ENCODE measurements at places on chromosomes 5 and 9.

DNA sequence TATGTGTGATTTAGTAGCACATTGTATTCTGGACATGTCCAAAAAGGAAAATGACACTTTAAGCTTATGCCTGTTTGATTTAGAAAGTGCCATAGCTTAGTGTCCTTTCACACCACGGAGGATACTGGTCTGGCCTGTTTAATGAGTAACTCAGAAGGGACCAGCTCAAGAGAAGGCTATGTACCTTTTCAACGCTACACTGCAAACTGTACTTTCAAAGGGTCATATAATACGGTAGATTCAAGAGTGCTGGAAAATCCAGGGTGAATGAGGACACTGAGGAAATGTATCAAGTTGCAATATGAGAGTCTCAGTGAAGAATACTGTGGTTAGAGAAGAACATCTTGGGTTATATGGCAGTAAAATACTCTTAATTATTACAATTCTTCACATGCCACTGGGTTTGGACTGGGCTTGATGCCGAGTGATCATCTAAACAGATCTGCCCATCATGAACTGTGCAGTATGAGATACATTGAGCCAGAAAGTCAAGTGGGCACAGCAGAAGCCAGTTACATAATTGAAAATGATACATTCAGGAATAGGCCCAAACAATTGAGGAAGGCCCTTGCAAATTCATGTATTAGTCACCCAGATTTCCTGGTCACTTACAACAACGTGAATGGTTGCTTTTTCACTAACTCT lies 1211.5 kb upstream of the CDH9 start:
- no peak for DNase-seq

- no peak for DNase-seq
These were observed 24.9 kb downstream of the SNX24 start for GRCh38 chr5:122870219-122870856.

DNA sequence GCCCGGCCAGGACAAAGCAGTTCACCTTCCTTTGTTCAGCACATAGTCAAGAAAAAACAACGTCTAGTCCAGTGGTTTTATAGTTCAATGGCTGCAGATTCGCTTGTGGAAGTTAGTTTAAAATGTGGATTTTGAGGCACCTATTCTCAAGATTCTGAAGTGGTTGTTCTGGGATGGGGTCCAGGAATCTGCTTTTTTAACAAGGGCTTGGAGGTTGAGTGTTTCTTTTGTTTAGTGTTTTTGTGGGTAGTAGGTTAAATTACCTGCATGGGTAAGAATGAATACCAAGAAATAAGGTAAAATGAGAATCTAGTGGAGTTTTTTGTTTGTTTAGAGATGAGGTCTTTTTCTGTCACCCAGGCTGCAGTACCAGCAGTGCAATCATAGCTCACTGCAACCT lies 28.4 kb upstream of the NADK2 start:
- DNase-seq: no peak

DNA sequence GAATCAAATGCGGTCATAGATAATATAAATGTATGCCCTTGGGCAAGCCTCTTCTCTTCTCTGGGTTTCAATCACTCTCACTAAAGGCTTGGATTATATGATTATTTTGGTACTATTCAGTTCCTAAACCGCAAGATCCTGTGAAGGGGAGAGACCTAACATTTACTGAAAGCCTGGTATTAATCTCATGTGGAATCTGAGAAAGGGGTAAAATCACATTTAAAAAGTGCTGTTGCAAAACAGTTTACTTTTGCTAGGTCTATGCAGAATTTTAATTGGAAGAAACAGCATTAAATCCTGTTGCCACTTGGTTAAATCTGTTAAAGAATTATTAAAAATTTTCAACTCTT lies 50.7 kb downstream of the SLC44A1 start:
- DNase-seq: no peak

DNA sequence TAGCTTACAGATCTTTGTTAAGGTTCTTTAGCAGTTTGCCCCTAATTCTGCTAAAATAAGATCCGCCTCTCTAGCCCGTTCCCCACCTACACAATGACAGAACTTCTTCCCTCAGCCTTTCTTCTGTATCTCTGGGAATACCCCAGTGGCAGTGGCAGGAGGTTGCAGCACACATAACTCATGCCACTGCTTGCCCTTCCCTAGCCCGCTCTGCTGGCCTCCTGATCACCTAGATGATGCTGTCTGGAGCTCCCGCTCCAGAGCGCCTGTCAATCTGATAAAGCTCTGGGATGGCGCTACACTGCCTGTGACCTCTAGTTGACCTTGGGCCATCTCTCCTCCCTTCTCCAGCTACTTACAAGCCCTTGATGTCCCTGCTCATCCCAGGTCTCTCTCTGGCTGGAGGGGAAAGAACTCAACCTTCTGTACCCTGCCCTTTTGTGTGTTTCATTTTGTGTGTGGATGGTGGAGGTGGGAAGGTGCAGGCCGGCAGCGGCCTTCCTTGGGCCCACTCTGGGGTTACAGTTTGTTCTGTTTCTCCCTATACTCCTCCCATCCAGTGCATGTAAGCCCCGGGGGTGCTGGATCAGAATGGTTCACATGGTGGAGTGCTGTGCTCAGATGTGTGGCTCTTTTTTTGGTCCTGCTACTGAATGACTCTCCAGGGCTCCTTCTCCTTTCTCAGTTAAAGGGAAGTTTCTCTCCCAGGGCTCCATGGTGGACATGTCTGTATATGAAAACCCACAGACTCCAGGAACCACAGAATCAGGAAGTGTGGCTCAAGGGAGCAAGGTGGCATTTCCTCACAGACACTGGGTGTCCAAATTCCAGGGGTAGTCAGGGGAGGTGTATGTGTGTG lies 29.1 kb downstream of the MTX3 start:
- DNase-seq: no peak

- DNase-seq: no peak
These were observed 390.3 kb downstream of the ANXA1 start for GRCh38 chr9:73541923-73542322.

DNA sequence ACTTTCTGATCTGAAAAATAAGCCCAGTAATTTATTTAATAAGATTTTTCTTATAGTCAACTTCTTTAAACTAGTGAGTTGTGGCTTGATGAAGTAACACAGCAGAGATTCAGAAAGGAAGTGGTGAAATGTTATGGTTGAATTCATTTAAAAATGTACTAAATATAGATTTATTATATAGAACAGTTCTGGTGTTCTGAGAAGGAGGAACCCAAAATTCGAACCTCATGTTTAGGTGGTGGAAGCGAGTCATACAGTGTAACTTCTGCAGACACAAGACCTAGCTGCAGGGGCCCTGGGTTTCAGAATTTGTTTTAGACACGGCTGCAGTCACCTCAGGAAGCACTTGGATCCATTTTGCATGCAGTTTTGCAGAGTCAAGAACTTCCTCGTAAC lies 188.2 kb downstream of the TRIO start:
- no peak for DNase-seq

GRCh38 chr5:9599391-9599790 lies 30.8 kb downstream of the TAS2R1 start:
- no peak for DNase-seq

GRCh38 chr5:163245584-163245983 lies 191.8 kb upstream of the CCNG1 start:
- no peak for DNase-seq

GRCh38 chr5:12354686-12355085 lies 450.4 kb upstream of the CTNND2 start:
- DNase-seq: no peak

- DNase-seq: no peak
These were observed 77.4 kb downstream of the OTULIN start for GRCh38 chr5:14741801-14742440.

DNA sequence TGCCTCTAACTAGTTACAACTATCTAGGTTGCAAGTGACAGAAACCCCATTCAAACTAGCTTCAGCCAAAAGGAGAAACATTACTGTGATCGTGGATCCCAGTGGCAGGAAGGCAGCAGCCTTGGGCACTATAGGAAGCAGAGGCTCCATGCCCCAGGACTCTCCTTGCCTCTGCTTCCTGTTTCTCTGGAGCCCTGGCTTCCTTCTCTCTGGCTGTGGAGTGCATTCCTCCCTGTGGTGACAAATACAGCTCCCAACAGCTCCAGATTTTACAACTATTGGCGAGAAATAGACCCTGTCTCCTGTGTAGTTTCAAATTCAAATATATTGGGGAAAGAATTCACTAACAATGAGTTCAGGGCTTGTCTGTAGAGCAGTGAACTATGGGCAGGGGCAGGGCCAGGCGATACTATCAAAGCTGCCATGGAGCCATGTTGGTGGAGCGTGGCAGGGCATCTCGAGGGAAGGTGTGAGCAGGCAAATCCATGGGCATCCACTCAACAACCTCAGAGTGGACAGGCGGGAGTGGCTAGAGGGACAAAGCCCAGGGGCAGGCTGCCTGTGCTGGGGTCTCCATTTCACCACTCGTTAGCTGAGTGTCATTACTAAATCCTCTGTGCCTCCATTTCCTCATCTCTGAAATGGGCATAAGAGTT lies 189.5 kb downstream of the ERCC6L2 start:
- no peak for DNase-seq

GRCh38 chr9:109101202-109101595 lies 18.5 kb downstream of the TMEM245 start:
- no peak for DNase-seq

DNA sequence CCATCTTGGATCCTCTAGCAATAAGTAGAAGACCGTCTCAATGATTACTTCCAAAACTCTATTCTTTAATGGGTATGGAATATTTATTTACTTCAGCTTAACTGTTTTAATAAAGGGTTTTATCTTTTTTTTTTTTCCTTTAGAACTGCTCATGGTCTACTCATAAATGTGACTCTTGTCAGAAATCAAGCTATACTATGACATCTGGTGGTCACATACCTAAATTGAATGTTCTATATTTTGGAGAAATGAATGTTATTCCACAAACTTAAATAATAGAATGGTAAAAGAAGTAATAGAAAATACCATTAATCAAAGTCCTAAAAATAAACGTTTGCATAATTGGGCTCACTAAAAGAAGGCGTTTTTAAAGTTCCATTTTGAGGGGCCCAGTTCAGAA lies 131.2 kb upstream of the PLCXD3 start:
- DNase-seq: no peak

DNA sequence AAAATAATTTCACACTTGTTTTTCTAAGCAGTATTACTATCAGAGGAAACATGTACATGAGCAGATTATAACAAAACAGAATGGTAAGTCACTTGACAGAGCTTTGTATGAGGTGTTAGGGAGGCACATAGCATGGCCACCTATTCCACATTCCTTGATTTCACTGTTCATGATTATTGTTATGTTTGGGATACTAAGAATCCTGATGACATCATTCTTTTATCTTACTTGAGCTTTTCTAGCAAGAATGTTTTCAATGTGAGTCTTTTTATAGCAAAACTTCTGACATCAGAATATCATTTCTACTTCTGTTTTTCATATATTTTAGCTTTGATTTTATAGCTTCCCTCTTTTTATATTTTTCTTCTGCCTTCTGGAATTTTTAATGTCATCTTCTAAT lies 208.2 kb downstream of the DMRTA1 start:
- DNase-seq: no peak

DNA sequence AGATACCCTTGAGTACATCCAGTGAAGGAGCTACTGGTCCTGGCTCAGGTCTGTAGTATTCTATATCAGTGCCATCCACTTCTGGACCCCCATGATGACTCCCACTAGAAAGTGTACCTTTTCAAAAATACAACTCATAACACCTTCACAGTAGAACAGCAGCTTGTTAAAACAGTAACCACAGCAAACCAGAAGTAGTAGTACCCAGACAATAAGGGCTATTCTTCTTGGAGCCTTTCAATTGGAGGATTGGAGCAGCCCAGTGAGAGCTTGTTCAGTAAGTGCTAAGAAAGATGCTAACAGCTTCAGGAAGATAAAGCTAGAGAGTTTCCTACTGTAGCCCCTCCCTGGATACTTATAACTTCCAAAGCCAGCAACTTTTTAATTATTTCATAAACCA lies 10.1 kb downstream of the ARL14EPL start:
- DNase-seq: no peak

- no peak for DNase-seq
These were observed 77.5 kb downstream of the ZSWIM6 start for GRCh38 chr5:61409568-61409967.

DNA sequence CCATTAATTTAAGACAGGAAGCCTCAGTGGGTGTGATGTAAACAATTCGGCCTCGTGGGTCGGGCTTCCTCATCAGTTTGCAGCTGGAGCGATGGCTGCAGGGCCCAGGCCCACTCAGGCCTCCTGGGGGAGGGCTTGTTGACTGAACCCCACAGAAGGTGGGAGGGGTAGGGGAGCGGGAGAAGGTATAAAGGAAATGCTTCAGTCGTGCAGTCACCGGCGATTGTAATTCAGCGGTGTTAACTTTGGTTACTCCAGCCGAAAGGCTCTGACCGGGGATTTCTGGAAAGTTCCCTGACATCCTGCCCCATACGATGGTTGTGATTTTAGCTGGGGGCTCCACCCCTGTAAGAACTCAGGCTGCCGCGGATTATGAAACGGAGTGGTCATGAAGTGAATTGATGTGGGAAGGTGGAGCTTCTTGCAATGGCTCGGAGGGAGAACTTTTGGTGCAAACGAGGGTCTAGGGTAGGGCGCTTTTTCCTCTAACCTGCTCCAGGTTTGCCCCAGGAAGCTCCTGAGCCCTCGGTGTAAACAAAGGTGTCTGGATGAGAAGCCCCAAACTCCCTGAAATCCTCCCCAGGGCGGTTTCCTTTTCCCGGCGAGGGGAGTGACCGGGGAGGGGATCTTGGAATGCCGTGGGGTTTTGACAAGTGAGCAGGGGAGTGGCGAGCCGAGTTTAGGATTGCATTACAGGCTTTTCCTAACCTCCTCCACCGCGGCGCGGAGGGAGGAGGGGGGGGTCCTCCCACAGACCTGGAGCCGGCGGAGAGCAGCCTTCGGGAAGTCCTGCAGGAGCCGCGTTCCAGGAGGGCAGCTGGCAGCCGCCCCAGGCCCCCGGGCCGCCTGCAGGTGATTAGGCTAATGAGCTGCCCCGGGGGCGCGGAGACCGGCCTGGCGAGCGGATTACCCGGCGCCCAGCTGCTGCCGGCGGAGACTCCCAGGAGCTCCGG lies 215.5 kb downstream of the PDZD2 start:
- DNase-seq: peak; percentile 59

DNA sequence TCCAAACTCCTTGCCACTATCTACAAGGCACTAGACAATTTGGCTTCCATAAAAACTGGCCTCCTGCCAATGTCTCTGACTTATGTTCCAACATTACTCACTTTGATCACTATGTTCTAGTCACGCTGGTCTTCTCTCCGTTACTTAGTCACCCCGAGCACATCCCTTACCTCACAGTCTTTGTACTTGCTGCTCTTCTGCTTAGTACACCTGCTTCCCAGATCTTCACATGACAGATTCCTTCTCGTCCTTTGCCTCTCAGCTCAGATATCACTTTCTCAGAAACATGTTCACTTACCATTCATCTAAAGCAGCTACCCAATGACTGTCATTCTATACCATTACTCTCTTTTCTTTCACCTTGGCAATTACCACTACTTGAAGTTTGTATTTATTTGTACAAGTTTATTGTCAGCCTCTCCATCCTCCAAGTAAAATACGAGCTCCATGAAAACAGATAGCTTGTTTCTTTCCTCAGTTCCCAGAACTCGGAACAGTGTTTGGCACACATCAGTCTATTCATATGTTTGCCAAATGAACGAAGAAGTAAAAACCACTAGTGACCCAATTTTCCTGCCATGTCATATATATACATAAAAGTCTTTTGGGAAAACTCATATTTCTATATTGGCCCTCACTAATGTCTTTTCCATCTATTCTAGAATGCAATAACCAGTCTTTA lies 5.9 kb upstream of the SLC22A5 start:
- no peak for DNase-seq

Data from activated CD8-positive, alpha-beta memory T cell treated with anti-CD3 and anti-CD28 coated beads for 24 hours (primary cell).